ENCODE measurements at places on chromosomes 16 and 17. TPM values are rescaled to one million over a fixed set of nuclear protein-coding genes. Genes with fewer than 3 reads are reported as not detected.

DNAH3 gene
- not detected for total RNA-seq

GRCh38 chr17:82215095-82215971 is 2.7 kb upstream of the CCDC57 start:
- peak; percentile 97 for DNase-seq

GRCh38 chr16:67528222-67528869 is at the start of gene RIPOR1:
RIPOR1 (plus strand) TSS chr16:67528829; CDS start chr16:67538447, 9,618 bp downstream.
- DNase-seq = peak; percentile 96

DNA sequence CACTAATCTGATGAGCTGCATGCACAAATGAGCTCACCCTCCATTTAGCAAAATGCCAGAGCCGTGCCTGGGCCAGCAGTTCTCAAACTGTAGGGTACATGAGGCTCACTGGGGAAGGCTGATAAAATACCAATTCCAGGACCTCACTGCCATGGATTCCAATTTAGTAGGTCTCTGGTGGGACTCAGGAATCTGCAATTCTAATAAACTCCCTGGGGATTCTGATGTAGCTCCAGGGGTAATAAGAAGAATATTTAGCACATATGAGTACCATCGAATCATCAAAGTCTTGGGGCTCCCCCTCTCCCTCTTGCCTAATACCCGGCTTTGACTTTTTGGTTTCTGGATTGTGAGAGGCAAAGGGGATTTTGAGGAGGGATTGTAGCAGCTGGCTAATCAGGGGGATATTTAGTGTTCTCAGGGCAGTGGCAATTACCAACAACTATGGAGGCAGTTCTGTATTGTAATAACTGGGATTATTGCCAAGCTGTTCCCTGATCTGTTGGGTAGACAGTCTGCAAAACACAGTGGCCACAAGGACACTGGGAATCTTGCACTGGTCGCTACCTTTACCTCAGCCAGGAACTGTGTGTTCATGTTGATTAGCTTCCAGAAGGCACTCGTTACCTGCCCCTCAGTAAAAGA is 140.4 kb downstream of the SHISA9 start:
- DNase-seq = no peak
